Activated T-helper 1 cell treated with anti-CD3 and anti-CD28 coated beads, Interleukin-2, amount 50 U/mL, for 16 hours (primary cell): ENCODE measurements at places on chromosomes 7 and 10.
A peak's percentile ranks its signal among the peaks of the same experiment; 100 is the strongest.

- DNase-seq = no peak
Observed at GRCh38 chr7:2613098-2613930, 18.5 kb upstream of the TTYH3 start.

DNA sequence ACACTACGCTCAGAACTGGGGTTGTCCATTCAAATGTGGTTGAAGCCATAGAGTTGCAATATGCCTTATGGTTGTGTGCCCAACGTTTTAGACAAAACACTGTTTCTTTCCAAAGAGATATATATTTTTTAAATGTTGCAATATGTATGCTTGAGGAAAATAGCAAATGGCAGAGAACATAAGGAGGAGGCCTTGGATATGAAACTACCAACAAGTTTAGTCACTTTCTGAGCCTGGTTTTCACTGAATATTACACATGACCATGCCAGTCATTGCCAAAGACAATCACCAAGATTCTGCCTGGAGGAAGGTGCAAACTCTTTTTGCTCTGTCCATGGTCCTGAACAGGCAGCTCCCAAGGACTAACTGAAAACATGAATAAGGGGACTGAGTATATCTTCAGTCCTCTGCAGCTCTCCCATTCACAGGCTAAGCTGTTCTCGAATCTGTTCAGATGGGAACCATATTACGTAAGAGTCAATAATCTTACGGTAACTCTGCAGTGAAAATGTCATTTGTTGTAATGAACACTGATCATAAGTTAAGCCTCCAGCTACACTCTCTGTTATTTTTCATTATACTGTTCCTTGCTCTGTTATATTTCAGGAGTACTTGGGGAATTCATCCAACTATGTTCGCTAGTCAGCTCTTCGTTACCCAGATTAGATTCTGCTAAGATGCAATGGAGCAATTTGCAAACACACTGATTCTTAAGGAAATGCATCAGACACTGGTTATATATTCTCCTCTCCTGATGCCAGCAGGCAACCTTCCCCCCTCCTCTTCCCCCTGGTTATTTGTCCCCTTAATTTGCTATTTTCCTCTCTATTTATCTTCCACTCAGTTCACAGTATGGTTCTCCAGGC, 90.7 kb upstream of the C1QL3 start:
- DNase-seq = no peak

DNA sequence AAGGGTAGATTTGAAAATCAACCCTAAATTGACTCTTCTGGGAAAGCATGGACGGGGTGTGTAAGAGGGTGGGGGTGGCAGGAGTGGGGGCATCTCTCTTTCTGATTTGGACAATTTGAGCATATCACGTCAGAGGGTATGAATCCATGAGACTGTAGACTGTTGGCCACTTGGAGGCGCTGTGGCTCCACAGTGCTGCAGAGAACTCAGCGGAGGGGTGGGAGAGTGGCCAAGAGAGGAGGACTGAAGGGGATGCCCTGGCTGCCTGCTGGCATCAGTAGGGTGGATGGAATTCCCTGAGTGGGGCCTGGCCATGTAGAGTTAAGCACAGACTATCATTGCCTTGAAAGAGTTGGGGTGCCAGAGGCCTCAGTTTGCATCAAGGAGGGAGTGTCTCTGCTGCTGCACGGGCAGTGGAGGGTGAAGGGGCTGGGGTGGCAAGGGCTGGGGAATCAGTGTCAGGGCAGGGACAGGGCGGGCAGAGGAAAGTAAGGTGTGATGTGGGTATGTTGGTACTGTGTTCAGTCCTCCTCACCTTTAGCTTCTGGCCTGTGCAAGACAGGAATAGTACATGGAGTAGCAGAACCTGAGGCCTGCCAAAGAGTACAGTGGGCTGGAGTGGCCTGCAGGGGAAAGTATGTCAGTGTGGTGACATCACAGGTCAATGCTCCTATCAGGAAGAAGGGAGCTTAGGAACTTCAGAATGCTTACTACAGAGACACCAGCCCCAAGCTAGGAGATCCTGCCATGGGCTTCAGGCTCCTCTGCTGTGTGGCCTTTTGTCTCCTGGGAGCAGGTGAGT, 133.5 kb upstream of the PRSS58 start:
- no peak for DNase-seq

- no peak for DNase-seq
Observed at GRCh38 chr10:30683496-30683895, 53.9 kb upstream of the LYZL2 start.

- no peak for DNase-seq
Observed at GRCh38 chr10:102394801-102395399, 605 bp upstream of the NFKB2 start.

- DNase-seq = no peak
Observed at GRCh38 chr10:15345450-15345849, 25.6 kb downstream of the FAM171A1 start.

DNA sequence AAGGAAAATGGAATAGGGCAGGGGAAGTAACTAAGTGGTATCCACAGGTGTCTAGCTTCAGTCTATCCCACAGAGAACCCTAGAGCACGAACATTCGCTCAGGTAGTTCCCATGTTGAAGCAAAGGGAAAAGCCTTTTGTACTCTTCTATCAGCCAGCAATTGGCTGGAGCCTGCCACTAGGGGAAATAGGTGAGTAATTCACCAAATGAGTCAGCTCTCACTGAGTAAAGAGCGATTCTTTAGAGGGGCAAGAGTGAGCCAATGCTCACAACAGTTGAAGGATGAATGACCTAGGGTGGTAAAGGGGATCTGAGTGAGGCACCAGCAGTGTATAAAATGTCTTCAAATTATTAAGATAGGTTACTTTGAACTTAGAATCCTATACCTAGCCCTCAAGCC, 94.1 kb upstream of the ZNF800 start:
- no peak for DNase-seq

GRCh38 chr10:33093362-33093761, 135.3 kb upstream of the ITGB1 start:
- DNase-seq = no peak

DNA sequence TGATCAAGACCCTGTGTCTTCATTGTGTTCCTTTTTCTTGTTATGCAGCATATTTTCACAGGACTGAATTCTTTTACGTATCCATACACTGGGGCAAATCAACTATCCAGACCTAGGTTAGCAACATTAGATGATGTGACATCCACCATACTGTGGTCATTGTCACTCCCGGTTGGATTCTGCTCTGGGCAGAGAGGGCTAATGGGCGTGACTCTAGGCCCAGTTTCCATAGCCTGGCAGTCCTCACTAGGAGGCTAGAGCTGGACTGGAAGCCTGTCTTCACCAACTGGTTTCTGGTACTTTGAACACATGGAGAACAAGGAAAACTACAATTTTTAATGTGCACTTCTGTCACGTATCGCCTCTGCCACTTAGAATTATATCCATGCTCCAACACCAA, 25.2 kb downstream of the AKR1E2 start:
- no peak for DNase-seq

DNA sequence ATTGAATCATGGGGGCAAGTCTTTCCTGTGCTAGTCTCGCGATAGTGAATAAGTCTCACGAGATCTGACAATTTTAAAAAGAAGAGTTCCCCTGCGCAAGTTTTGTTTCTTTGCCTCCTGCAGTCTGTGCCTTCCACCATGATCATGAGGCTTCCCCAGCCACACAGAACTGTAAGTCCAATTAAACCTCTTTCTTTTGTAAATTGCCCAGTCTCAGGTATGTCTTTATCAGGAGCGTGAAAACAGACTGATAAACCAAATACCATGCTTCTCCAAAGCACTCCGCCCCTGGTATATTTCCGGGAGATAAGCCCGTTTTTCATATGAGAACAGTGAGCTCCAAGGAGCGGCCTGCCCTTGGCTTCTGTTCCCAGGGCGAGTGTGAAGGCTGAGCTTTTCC, 118.9 kb downstream of the EVX1 start:
- no peak for DNase-seq

DNA sequence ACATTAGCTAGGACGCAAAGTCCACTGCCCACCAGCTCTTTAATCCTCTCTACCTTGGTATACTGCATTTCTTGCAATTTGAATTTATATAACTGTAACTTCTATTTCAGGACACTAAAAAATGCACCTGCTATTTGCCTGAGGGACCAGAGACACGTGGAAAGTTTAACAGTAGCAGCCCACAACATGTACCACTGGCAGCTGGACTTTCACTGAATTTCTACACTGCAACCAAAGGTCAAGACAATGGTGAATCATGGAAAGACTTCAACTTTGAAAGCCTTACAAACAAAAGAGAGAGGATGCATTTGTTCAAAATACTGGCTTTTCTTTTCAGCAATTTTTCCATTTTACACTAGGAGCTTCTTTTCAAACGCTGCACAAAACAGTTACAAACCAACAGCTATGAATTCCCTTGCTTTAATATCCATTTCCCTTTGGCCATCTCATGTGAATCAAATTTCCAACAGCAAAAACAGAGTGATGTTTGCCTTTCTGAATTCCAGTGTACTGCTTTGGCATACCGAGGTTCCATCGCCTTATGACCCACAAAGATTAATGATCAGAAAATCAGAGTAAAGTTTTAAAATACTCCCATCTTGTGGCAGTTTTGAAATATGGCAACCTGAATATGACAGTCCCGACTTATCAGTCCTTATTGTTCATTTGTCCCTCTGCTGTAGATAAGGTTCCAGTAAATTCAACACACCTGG, 29.9 kb upstream of the HNRNPH3 start:
- no peak for DNase-seq

- no peak for DNase-seq
Observed at GRCh38 chr10:100041306-100042002, 31.7 kb upstream of the DNMBP start.

- DNase-seq = no peak
Observed at GRCh38 chr7:131357282-131357880, 29.7 kb downstream of the MKLN1 start.

DNA sequence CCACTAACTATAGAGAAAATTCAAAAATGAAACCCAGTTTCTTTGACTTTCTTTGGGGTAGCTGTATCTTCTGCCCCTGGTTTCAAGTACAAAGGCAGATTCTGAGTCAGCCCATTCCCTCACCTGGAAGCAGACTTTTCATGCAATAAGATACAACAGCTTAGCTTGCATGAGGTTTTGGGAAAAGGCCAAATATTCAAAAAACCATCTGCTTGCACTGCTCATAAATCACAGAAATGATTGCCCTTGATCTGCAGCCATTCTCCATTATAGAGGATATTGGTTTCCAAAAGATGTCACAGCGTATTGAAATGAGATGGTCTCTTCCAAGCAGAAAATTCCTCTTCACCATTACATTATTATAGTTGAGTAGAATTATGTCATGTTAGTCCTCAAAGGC, 354.0 kb downstream of the PHF14 start:
- no peak for DNase-seq

GRCh38 chr7:77651575-77652162, 44.6 kb upstream of the RSBN1L start:
- DNase-seq = no peak

DNA sequence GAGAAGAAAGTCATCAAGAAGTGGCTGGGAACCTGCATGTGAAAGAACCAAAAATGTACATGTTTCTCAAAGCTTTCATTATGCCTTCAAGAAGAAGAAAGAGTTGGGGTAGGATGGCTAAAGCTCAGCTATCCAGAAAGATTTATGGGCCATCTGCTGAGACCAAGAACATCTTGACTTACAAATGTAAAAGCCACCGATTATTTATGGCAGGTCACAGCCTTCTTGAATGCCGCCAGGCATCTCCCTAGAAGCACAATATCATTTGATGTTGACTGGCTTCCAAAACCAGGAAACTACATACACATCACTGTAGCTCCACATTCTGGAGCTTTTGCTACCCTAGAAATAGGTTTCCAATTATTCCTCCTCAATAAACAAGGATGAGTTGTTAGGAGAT, 254.2 kb upstream of the AOAH start:
- DNase-seq = no peak

- DNase-seq = no peak
Observed at GRCh38 chr7:22555476-22555875, 55.5 kb upstream of the STEAP1B start.

- no peak for DNase-seq
Observed at GRCh38 chr7:20403331-20403730, 72.6 kb downstream of the ITGB8 start.

DNA sequence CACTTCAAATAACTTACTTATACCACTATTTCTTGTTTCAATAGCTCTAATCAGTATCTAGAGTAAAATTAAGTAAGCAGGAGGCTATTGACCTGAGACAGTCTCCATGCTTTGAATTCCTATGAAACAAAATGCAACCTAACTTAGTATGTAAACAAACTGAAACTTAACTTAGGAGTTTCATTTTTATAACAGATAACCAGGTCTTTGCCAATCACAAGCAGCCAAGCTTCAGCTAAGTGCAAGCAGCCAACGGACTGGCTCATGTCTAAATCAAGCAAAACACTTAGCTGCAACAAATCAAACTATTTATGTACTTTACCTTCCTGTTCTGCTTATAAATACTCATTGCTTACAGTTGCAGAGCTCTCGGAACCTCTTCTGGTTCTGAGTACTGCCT, 4.4 kb upstream of the GSTK1 start:
- DNase-seq = no peak

- no peak for DNase-seq
Observed at GRCh38 chr10:72276421-72277339, 3.0 kb downstream of the DDIT4 start.

- DNase-seq = no peak
Observed at GRCh38 chr7:117808910-117809705, 64.1 kb downstream of the CTTNBP2 start.

GRCh38 chr10:78171633-78172400, 138.2 kb downstream of the RPS24 start:
- no peak for DNase-seq

DNA sequence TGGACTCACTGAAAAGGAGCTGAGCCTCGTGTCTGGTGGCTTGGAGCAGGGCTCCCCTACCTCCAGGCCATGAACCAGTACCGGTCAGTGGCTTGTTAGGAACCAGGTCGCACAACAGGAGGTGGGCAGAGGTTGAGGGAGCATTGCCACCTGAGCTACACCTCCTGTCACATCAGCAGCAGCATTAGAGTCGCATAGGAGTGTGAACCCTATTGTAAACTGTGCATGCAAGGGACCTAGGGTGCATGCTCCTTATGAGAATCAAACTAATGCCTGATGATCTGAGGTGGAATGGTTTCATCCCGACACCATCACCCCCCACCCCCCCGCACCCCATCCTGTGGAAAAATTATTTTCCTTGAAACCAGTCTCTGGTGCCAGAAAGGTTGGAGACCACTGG, 50.4 kb downstream of the TSPAN15 start:
- no peak for DNase-seq

GRCh38 chr10:114487815-114488536, 83.7 kb upstream of the AFAP1L2 start:
- no peak for DNase-seq

DNA sequence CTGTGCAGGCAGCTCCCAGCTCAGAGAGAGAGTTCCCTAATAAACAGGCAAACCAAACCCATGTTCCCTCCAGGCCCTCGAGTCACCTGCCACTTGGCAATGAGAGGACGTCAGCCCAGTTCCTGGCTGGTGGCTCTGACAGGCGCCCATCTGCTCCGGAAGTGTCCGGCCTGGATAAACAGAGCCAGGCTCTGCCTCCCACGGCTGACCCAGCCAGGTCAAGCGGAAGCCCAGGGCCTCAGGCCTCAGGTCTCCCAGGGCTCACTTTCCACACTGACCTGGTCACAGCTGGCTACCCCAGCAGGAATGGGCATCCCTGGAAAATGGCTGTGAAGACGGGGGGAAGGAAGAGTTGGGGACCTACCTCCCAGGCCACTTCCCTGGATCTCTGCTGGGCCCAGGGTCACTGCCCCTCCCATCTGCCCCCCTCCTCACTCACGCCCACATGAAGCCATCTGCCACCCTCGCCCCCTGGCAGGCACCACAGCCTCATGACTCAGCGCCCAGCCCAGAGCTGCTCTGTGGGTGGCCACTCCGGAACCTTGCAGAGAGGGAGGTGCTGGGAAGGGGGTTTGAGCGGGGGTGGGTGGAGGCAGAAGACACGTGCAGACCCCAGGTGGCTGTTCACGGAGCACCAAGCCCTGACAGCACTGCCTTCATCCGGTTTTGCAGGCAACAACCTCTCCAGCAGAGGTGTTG, 37.4 kb upstream of the DUSP5 start:
- DNase-seq = peak; percentile 19
